ENCODE measurements at places on chromosomes 1 and 21.

GRCh38 chr1:10863886-10864285 is 67.4 kb upstream of the CASZ1 start:
- DNase-seq: no peak

DNA sequence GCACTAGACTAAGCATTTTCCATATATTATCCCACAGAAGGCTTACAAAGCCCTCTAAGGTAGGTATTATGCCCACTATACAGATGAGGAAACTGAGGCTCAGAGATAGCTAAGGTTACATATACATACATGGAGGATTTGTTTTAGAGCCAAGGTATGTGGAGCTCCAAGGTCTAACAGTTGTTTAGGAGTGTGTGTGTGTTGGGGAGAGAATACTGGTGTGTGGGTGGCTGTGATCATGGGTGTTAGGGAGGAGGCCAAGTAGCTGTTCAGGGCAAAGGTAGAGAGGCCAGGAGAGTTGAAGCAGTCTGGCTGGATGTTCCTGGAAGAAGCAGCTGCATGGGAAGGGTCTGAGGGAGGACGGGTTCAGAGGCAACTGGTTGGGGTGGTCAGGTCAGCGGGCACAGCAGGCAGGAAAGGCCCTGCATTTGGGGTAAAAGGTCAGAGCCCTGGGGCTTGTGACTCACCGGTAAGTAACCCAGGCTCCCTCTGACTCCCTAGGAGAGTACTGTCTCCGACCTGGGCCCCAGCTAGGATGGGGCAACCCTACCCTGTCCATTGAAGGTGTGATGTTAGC is 5.1 kb upstream of the LDLRAP1 start:
- DNase-seq: no peak

DNA sequence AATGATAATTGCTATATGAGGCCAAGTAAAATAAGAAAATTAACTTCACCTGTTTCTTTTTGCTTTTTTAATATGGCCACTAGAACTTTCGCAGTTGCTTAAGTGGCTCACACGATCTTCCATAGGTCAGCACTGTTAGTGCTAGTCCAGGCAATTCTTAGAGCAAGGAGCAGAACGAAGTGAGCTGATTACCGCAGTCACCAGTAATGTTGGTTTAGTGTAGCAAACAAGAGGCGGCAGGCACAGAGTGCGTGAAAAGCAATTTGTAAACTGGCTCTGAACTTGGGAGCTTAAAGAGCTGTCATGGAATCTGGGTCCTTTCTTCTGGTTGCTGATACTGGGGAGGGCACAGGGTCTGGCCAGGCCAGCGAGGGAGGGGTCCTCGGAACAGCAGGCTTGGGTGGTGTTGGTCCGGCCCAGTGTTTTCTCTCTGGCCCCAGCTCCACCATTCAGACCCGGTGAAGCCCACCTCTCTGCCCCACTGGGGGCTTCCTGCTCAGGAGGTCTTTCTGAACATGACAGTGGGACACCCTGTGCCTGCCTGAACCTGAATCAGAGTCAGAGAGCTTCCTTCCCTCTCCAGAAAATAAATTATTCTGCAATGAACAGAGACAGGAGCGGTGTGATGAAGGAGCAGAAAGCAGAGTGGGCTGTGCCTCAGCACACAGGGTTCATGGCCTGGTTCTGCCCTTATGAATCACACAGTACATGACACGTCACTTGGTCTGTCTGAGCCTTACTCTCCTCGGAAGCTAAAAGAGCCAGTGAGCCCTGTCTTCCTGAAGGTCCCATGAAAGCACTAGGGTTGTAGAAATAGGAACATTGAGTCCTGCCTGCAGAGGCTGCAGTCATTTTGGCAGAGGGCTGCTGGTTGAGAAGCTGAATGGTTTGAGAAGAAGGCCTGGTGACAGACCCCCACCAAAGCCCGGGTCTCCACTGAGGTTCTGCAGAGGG is 11.9 kb downstream of the ETS2 start:
- peak; percentile 55 for DNase-seq

DNA sequence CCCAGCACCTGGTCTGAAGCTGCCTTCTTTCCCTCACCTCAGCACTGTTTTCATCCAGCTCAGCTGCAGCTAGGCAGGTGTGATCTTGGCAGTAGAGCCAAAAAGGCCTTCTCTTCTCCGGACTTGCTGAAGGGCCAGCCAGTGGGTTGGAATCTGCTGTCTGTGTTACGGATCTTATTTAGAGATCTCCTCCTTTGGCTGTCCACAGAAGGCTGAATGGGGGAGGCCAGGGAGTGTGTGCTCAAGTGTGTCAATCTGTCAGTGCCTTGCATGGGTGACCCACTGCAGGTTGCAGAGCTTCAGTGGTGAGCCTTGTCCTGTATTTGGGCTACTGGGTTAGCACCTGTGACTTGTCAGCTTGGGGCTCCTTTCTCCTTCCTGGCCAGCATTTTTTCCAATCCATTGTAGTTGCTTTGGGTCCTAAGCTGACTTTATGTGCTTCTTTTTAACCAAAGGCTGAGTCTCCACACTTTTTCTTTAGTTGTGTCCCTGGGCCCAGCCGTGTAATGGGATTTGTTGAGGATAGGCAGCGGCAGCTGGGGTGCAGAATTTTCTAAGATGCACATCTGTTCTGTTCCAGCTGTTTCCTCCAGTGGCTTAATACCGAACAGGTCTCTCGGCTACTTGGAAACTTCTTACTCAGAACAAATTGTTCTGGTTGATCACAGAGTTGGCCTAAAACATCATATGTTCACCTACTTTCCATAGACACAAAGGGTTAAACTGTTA is 126.8 kb downstream of the PEX14 start:
- DNase-seq: no peak

DNA sequence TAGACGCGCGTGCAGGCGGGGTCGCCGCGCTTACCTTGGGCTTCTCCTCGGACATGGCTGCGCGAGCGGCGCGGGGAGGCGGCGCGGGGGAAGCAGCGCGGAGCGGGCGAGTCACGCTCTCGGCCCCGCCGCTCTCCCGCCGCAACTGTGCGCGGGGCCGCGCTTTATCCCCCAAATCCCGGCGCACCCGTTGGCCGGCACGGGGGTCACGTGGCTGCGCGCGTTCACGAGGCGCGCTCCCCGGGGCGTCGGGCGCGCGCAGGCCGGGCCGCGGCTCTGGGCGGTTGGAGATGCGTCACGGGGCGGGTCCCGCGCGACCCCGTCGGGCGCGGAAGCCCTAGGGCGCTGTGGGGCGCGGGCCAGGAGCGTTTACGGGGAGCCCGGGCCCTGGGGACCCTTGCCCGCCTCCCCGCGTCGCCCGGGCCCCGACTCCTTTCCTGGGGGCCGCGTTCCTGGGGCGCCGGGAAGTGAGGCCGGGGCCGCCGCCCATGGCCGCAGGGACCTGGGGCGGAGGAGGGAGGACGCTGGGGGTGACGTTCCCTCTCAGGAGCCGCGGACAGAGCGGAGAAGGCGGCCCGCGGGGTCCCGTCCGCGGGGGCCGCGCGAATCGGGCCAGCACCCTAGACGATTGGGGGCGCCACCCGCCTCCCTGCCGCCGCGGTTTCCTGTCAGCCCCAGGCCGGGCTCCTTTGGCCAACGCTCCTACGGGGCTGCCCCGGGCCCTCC is at the start of gene SUMO3:
Gene SUMO3, minus strand, starts transcription at position 149 of the 726 bp plus-strand sequence. Its CDS starts 94 bp downstream, at position 55.
- peak; percentile 72 for DNase-seq

DNA sequence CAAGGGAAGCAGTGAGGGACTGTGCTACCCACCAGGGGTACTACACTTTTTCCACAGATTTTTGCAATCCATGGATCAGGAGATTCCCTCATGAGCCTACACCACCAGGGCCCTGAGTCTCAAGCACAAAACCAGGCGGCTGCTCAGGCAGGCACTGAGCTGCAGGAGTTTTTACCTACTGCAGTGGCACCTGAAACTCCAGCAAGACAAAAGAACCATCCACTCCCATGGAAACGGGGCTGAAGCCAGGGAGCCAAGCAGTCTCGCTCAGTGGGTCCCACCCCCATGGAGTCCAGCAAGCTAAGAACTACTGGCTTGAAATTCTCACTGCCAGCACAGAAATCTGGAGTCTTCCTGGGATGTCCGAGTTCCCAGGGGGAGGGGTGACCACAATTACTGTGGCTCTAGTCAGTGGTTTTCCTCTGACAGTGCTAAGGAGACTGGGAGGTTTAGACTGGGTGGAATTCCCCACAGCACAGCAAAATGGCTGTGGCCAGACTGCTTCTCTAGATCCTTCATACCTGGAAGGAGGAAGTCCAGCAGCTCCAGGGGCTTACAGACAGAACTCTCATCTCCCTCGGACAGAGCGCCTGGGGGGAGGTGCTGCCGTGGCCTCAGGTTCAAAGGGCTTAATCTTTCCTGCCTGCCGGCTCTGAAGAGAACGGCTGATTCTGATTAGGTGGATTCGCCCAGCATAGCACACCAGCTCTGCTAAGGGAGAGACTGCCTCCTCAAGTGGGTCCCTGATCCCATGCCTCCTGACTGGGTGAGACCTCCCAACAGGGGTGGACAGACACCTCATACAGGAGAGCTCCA is 437.8 kb downstream of the LTN1 start:
- no peak for DNase-seq

GRCh38 chr1:54475357-54475881 is 69.2 kb upstream of the SSBP3 start:
- no peak for DNase-seq

GRCh38 chr1:154404984-154405746 is at the start of gene IL6R:
Gene IL6R (plus strand): TSS chr1:154405343. CDS start chr1:154405630, 287 bp downstream.
- peak; percentile 87 for DNase-seq

GRCh38 chr1:67058242-67058641 is 4.3 kb upstream of the SLC35D1 start:
- DNase-seq: no peak

DNA sequence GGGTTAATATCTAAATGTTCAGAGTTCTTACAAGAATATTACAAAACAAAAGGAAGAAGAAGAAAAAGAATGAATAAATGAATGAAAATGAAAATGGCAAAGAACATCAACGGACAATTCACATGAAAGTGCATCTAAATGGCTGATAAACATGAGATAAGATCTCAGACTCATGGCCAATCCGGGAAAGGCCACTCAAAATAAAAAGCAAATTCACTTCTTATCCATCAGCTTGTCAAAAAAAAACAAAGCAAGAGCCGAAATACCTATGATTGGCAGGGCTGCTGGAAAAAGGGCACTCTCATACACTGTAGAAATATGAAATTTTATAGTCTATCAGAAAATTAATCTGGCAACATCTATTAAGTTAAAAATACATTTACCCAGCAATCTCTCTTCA is 103.6 kb upstream of the EDEM3 start:
- DNase-seq: no peak

DNA sequence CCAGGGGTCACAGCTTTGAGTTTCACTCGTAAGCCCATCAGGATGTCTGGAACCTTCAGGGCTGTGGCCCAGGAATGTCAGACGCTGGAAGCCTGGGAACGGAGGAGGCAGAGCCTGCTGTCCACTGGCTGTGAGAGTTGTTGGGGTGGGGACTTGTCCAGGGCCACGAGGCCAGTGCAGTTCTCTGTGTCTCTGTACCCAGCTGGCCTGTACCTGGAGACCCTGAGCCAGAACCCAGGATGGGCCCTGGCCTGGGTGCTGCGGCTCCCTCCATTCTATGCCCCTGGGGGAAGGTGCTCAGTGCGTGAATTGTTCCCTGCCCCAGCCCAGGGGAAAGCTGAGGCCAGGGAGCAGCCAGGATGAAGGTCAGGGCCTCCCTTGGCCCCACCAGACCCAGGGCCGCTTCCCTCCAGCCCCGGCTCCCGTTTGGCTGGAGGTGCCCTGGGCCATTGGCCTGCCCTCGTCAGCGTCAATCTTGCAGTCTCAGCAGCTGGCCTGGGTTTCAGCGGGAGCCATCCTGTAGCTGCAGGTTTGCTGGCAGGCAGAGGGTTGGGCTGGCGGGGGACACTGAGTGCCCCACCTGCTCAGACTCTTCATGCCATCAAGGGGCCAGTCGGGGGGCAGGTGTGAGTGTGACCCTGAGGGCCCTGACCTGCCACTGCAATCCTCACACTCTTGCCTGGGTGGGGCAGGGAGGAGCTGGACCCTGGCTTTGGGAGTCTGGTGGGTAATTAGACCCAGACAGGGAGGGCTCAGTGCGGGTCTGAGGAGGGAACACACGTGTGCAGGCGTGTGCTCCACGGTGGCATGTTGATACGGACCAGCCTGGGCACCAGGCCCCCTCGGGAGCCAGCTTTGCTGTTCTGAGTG is 724 bp upstream of the CALML6 start:
- no peak for DNase-seq

- no peak for DNase-seq
These were observed 5.8 kb downstream of the CELSR2 start for GRCh38 chr1:109255097-109255651.

GRCh38 chr21:45412909-45413611 is 8.1 kb downstream of the COL18A1 start:
- no peak for DNase-seq

DNA sequence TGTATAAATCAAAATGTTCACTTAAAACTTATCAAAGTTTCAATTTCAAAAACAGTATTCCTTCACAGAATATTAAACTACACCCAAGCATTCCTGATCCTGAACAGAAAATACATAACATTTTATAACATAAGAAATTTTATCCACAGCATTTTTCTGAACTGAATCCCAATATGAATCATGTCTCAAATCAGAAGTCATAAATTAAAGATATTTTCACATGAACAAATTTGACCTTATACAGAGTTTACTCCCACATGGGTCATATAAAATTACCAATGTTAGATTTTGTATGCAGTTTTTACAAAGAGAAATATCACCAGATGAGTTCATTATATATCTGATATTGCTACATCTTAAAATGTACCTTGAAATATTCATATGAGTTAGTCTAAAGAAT is 48.6 kb upstream of the ASPM start:
- peak; percentile 14 for DNase-seq

DNA sequence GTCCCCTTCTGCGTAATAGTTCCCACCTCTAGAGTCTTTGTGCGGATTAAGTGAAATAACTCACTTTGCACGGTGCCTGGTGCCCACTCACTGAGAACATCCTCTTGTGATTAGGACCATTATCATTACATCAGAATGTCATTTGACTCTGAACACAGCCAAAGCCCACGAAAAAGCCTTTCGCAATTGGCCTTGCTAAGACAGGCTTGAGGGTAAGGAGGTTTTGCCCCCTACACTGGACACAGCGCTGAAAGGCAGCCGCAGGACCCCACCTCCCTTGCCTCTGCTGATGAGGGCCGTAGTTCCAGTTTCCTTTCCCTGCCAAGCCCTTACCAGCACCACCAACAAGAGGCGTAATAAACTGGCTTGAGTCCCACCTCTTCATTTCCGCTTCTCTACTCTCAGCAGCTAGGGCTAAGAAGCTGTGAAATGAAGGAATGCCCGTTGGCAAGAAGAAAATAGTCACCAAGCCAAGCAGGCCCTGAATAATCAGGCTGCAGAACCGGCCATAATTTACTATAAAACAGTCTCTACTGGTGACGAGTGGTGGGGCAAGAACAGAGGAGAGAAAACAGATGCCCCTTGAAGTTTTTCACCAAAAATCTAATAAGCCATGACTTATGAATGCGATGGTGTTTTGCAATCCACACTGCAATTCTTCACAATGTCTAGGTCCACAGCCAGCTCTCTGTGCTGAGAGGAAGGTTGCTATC is 53.1 kb downstream of the SH3GLB1 start:
- DNase-seq: peak; percentile 96

DNA sequence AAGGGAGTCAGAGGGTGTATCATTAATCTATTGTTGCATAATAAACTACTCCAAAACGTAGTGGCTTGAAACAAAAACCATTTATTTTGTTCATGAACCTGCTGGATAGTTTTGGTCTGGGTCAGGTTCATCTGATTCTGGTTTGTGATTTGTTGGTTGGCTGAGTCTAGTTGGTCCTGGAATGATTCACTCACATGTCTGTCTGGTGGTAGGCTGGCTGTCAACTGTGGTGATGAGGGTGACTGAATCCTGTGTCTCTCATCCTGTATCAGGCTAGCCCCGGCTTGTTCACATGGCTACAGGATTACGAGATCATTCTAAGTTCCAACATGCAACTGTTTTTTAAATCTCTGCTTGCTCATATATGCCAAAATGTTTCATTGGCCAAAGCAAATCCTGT is 22.5 kb upstream of the SIKE1 start:
- DNase-seq: no peak

All from fibroblast of the aortic adventitia (primary cell).